ENCODE measurements at places on chromosomes 5 and 9.

- no peak for DNase-seq
These were observed 25.6 kb downstream of the TMEFF1 start for GRCh38 chr9:100498592-100498991.

DNA sequence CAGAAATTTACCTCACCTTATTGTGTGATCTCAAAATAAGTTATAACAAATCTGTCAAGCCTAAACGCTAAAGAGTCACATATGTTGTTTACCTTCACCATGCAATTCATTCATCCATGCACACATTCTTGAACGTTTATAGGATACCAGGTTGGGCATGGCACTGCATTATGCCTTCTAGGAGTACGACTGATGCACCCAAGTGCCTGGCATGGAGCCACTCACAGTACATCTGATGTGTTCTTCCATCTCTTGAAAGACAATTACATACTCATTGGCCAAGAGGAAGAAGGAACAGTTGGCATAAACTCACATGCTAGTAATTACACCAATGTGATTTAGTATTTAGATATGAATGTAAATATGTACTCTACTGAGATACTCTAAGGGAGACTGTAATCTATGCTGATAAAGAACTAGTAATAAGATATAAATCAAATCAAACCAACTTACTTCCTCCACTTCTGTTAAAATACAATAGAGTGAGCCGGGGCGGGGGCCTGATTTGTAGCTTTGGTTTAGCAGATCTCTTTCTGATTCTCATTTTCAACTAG, 90.7 kb downstream of the LPAR1 start:
- no peak for DNase-seq

DNA sequence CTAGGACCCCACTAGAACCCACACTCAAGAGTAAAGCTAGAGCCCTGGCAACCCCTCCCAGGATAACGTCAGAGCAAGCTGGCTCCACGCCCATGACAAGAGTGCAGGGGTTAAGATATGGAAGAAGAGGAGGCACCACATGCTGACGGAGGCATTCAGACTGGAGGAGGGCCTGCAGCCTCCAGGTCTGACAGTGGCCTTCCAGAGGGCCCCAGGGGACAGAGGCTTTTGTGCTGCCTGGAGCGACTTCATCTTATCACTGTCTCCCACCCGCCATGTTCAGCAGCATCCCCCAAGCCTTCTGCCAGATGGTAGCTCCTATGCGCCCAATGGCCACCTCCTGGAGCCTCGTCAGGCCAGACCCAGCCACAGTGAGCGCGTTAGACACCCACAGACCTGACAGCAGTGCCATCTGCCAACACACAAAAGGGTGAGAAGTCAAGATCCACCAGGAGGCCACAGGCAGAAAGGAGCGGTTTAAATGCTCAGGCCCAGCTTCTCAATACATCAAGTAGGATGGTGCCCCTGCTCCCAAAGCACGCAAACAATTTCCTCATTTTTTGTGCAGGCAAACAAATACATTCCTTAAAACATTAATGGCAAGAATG, 65.8 kb downstream of the C5orf15 start:
- no peak for DNase-seq

- DNase-seq, result no peak
These were observed 1381.8 kb downstream of the EFNA5 start for GRCh38 chr5:106288979-106289378.

GRCh38 chr5:174614500-174615135, 109.8 kb upstream of the MSX2 start:
- DNase-seq, result no peak

GRCh38 chr5:126718236-126718868, 58.6 kb upstream of the LMNB1 start:
- DNase-seq, result no peak

DNA sequence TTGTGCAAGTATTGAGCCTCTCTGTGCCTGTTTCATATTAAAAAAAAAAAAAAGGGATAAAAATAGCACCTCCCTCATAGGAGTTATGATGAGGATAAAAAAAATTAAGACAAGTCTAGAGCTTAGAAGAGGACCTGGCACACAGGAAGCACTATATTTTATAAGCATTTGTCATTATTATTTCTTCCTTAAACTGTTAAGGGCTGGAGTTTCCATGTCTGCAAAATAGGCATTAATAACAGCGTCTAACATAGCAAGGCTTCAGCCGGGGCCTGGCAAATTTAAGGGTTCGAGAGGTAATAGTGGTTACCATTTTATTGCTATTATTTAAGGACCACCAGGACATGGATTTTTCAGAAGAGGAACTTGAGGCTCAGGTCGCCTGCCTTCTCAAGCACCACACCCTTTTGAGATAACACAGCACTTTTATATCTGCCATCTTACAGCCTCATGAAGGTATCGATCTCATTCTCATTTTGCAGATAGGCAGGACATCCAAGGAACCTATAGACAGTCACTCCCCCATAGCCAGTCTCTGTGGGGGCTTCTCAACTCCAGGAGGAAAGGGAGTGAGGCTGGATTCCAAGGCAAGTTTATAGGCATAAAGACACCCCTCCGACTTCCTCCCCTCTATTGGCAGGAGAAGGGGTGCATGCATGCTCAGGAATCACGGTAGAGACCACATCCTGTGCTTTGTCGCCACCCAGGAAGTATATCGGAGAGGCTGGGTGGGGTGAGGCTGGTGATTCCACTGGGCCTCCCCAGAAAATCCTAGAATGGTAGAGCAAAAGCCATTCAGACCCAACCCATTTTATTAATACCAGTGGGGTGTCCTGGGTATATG, 2.4 kb downstream of the ANXA6 start:
- DNase-seq, result peak; percentile 63

- DNase-seq, result peak; percentile 16
These were observed 32.8 kb downstream of the ARPC5L start for GRCh38 chr9:124894741-124895170.

DNA sequence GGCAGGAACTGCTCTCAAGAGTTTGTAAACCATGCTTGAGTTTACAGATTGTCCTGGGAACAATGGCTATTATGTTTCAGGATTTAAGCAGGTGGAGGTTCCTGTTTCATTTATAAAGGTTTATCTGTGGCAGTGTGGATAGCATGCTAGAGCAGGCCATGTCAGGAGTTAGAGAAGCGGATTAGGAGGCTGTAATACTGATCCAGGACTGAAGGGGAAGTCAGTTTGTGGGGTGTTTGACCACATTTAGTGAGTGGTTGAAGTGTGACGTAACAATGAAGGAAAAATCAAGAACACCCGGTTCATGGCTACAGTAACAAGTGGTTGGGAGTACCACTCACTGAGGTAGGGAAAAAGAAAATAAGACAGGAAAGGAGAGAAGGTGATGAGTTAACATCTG, 299.0 kb downstream of the TLR4 start:
- DNase-seq, result no peak

DNA sequence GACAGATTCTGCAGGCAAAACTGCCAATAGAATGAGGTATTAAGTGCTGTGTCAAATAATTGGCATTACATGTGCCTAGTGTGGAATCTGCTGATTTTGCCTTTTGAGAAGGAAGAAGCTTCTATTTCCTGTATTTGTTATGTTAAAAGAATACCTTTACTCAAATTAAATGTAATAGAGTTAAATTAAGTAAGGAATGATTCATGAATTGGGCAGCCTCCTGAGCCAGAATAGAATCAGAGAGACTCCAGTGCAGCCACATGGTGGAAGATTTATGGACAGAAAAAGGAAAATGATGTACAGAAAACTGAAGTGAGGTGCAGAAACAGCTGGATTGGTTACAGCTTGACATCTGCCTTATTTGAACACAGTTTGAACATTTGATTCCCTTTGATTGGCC, 464.4 kb upstream of the SEMA6A start:
- no peak for DNase-seq

DNA sequence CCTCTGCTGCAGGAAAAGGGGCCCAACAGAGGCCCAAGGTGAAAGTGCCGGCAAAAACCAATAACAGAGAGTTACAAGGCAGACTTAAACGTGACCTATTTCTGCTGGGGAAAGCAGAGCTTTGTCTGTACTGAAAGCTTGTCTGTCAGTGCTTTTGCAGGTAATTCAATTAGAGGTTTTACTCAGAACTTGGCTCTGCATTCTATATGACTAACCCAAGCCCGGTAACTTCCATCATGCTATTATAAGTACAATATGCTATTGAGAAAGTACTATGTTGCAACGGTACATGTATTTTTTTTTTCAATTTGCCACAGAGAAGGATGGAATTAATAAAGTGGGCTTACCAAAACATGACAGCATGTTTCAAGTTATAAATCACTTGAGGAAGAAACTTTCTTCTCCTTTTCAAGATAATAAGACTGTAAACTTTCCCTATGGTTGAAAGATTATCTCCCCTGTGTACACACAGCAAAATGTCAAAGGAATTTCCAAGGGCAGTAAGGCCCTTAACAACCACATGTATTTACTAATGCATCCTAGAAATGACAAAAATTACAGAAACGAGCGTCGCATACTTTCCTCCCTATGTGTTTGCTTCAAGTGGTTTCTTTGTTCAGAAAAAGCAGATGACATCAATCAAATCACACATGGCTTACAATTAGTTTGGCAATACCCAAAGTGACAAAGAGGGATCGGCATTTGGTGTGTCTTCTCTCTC, 282.4 kb downstream of the EFNA5 start:
- no peak for DNase-seq

DNA sequence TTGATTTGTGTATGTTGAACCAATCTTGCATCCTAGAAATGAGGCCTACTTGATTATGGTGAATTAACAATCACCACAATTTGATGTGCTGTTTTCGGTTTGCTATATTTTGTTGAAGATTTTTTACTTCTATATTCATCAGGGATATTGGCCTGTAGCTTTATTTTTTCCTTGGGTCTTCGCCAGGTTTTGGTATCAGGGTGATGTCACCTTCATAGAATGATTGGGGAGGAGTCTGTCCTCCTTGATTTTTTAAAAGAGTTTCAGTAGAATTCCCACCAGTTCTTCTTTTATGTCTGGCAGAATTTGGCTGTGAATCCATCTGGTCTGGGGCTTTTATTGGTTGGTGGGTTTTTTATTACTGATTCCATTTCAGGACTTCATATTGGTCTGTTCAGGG, 115.2 kb downstream of the CPLANE1 start:
- no peak for DNase-seq

GRCh38 chr5:150064681-150065220, 21.6 kb downstream of the CSF1R start:
- DNase-seq, result no peak

Measured in activated T-helper 2 cell treated with anti-CD3 and anti-CD28 coated beads, Interferon-gamma antibody, Interleukin-2, Interleukin-4, amounts not matched to agents 10 μg/mL and 5 μg/mL and 100 μg/mL, durations not matched to agents 14 hours and 24 hours and 36 hours (primary cell).